ENCODE measurements at places on chromosomes 5 and 9.

- no peak for DNase-seq
Observed at GRCh38 chr5:38978036-38978435, 96.2 kb downstream of the RICTOR start.

DNA sequence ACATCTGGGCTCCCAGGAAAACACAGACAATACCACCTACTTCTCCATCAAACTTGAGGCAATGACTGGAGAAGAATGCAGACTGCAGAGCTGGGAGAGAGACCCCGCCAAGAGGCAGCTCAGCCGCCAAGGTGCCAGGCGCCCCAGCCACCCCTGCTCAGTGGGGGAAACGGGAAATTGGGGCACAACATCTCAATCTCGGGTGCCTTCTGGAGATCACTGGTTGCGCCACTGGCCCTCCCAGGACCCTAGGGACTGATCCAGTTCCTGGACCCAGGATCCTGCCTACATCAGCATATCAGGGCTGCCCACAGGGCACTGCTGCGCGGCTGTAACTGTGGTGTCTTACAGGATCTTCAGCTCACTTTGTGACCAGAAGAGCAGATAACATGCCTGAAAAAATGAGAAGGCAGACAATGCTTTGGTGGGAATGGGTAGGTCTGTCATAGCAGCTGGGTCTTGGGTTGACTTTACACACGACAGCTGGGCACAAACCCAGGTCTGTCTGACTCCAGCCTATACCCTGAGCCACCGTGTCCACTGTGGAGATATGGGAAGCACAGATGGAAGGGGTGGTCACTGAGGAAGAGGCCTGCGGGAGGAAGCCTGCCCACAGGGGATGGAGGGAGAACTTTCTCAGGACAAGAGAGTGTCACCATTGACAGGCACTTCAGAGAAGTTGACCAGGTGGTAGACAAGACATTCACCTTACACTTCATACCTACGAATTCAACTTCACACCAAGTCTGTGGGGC is 135.2 kb upstream of the RAPGEF1 start:
- DNase-seq, result no peak

- no peak for DNase-seq
Observed at GRCh38 chr9:92632641-92633040, 37.3 kb downstream of the IPPK start.

GRCh38 chr5:181043285-181044092 is 3.4 kb downstream of the BTNL9 start:
- DNase-seq, result no peak

DNA sequence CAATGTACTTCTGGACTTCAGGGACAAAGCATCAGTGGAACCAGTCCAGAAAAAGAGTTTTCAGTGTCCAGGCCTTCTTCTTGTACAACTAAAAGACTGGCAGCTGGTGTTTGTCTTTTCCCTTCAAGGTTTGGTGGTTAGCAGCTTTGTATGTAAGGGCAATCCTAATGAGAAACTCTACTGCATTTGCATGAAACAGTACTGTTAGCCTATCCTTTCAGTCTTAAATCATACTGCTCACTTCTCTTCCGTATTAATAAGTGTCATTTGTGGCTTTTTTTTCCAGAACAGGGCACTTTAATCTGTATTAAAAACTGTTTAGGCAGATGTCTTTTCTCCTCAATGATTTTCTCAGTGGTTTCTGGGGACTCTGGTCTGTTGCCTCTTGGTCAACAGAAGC is 48.9 kb downstream of the FAM174A start:
- no peak for DNase-seq

Data from HEK293T (cell line).